ENCODE measurements at places on chromosomes 12 and 14.

DNA sequence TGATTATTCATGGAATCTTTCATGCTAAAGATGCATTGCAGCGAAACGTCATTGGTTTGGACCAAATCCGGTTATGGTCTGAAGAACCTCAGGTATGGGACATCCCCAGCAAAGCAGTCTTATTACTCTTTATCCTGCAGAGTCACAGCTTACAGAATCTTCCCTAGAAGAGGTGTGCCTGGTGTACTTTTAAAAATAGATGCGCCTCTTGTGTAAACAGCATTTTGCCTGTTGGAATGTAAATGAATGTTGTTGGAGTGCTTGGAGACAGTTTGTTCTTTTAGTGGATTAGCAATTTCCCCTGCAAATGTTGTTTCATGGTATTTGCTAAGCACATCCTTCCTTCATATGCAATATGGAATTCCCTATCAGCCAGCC, 242.5 kb downstream of the ZFP36L1 start:
- DNase-seq, result no peak

GRCh38 chr12:62279058-62279457, 18.9 kb downstream of the USP15 start:
- DNase-seq, result no peak

- DNase-seq, result no peak
Observed at GRCh38 chr12:118237052-118237665, 101.2 kb downstream of the PEBP1 start.

- DNase-seq, result no peak
Observed at GRCh38 chr12:104576187-104576778, 119.5 kb downstream of the CHST11 start.

GRCh38 chr14:72600551-72601330, 293.2 kb downstream of the DPF3 start:
- no peak for DNase-seq

DNA sequence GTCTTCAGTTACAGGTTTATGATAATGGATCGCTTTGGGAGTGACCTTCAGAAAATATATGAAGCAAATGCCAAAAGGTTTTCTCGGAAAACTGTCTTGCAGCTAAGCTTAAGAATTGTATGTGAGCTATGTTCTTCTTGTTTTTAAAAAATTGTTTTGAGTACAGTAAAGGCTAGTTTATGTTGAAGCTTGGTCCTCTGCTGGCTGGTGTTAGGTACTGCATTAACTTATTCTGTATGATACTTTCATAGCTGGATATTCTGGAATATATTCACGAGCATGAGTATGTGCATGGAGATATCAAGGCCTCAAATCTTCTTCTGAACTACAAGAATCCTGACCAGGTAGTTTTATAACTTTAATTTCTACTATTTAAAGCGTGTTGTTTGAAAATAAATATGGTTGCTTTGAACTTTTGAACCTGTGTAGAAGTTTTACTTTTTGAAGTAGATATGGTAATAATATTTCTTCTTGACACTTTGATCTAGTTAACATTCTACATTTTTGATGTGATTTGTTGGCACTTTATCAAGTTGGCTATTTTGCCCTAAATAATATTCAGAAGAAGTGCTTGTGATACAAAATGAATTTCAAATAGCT, 55.7 kb downstream of the VRK1 start:
- DNase-seq, result no peak

- no peak for DNase-seq
Observed at GRCh38 chr14:57987596-57988300, 121.9 kb upstream of the SLC35F4 start.

DNA sequence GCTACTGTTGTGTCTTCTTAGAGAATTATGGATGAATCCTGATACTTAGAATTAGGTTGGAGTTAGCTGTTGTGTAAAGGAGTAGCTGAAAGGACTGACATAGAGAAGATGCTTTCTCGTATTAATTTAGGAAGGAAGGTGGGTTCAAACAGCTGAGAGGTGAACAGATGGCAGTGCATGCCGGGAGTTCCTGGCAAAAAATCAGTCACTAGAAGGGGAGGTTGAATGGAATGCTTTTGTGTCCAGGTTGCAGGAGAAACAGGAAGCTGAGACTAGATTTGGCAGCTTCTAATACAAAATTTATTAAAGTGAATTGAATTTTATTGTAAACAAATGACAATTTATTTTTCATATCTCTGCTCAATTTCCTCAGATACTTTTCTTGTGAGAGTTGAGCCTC, 70.8 kb downstream of the BTG1 start:
- DNase-seq, result no peak

GRCh38 chr14:31700282-31701074, 139.3 kb downstream of the NUBPL start:
- no peak for DNase-seq

DNA sequence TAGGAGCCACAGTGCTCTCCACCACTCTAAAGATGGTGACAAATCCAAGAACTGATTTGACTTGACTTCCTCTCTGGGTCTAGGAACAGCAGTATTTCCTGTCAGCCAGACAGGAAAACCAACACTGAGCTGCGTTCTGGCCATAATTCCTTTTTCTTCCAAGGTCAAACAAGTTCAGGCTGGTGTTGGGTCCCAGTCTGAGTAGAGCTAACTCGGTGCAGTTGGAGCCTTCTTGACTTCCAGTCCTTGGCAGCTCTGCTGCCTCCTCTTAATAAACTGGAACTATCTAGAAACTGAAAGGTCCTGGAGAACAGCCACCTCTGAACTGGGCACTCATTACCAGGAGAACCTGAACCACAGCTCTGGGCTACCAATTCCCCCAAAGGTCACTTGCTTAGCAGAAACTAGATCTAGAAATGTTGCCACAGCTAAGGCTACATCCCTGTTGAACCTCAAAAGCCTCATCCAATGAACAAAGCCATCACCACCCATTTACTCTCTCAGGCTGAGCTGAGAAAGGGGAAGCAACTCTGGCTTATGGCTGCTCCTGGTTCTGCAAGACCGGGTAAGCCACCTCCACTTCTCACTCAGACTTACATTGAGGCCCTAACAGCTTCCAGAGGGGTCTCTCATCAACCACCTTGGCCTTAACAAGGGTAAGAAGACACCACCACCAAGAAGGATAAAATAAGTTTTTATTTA, 27.7 kb downstream of the MAX start:
- no peak for DNase-seq

- DNase-seq, result no peak
Observed at GRCh38 chr12:87369161-87369560, 660.0 kb downstream of the C12orf50 start.

- DNase-seq, result no peak
Observed at GRCh38 chr12:68445824-68446223, 113.7 kb upstream of the MDM1 start.

GRCh38 chr14:32698831-32699230, 239.8 kb upstream of the NPAS3 start:
- no peak for DNase-seq

GRCh38 chr12:76649099-76649498, 89.5 kb upstream of the OSBPL8 start:
- no peak for DNase-seq

GRCh38 chr12:28057856-28058615, 85.5 kb upstream of the PTHLH start:
- DNase-seq, result no peak

DNA sequence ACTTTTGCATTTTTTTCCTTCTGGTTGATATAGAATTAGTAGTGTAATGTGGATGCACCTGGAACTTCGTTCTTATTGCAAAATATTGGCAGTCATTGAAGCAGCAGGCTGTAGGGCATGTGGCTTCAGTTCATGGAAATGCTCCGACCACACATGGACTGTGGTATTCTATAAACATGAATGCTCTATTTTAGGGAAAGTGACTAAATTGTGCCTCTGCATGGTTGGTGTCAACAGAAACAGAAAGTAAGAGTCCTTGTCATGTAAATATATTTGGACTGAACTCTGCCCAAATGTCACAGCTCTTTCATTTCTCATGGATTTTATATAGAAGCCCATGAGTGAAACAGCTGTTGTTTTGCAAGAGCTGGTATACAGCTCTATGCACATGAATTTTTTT, 917.0 kb downstream of the LRFN5 start:
- DNase-seq, result no peak
